Panc1 (cell line): ENCODE measurements at places on chromosomes 2 and 18.

DNA sequence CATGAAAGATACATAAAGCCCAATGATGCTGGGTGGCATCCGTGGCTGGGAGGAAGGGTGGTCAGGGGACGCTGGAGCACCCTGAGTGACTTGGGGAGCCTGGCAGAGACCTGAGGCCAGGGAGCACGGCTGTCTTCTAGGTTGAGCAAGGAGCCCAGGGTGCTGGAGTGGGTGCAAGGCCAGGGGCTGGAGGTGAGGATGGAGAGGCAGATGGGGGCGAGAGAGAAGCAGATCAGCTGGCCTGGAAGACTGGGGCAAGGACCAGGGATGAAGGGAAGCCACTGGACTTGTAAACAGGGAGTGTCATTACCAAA is 52.2 kb downstream of the FAM178B start:
- DNase-seq: no peak

- DNase-seq: no peak
These were observed 683 bp downstream of the MBOAT2 start for GRCh38 chr2:9002637-9003365.

DNA sequence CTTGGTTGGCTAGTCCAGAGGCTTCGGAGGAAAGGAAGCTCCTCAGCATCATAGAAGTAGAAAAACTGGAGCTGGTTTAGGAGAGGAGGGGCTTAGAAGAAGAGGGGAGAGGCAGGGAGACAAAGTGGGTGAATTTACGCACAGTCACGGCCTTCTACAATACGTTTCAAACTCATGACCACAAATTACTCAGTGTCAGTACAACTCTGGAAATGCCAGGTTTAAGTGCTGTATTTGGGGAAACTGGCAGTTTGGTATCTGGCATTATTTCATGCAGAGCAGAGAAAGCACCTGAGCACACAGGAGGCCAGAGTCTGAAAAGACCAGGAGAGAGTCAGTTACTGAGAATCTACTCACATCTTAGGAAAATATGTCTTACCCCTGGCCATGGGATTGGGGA is 55.4 kb downstream of the XRCC5 start:
- no peak for DNase-seq

- DNase-seq: no peak
These were observed 53.2 kb downstream of the ZNF516 start for GRCh38 chr18:76441668-76442412.

- DNase-seq: no peak
These were observed 190.4 kb downstream of the PMAIP1 start for GRCh38 chr18:60090170-60090569.

DNA sequence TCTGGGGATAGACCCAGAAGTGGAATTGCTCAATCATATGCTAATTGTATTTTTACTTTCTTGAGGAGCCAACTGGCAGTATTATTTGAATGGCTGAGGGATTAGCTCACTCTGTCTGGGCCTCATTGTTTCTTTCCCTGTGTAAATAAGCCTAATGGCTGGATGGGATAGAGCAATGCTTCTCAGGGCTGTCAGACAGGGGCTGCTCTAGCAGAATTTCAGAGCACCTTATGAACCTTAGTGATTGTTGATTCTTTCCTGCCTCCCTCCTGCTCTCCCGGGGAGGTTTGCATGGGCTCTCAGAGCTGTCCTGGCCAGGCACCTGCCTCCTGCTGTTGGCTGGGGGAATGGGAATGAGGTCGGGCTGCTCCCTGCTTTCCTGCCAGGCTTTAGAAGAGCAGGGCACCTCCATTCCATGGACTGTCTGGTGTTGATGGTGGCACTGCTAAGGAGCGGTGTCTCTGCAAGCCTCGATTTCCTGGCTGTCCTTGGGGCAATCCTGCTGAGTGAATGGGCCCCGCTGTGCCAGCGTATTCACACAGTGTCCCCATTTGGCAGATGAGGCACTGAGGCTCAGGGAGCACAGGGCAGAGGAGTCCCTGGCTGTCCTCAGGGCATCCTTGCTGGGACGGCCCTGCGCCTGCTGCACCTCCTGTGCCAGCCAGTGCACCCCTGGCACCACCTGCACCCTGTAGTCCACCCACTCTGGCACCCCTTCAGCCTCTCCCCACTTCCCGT is 468.2 kb upstream of the HS6ST1 start:
- no peak for DNase-seq

DNA sequence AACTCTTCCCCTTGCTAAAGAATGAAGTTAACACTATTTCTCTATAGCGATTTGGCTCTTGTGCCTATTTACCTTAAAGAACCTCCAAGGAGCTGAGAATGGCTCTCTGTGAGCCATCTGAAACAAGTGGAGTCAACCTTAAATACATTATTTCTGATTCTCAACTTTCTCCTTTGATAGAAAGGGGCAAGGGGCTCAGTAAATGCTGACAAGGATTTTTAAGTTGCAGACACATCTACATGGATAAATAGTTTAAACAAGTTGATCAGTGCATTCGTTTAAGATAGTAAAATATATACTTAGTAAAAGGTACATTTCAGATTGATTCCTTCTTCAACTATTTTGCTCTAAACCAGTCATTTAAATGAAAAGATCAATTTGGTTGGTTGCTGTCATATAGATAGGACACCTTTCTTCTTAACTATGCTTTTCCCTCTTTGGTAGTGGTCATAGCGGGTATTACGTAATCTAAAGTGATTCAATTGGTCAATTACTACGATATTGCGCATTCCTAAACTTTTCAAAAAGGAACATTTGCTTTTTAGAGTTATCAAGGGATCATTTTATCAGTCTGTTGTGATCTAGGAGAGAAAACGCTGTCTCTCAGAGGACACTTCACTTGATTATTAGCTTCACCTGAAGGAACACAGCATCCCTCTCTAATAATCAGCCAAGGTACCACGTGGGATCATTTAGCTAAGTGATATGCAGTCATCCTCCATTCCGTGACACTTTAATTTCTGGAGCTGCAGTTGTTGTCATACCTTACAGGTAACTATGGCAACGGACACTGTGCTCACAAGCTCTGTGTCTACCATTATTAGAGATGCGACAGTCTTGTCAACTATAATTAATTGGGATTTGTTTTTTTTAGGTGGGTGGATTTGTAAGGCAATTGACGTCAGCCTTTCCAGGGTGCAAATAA is 50.9 kb upstream of the KCNE4 start:
- no peak for DNase-seq

GRCh38 chr2:102159295-102159694 is 16.7 kb downstream of the IL1R1 start:
- no peak for DNase-seq
